ENCODE measurements at places on chromosomes 11 and 22.
A peak's percentile ranks its signal among the peaks of the same experiment; 100 is the strongest.

GRCh38 chr22:46286941-46287872 lies 9.5 kb upstream of the GTSE1 start:
- no peak for DNase-seq
- no peak overlapping the region for H3K27ac ChIP-seq
- no peaks in the 10 kb centered on the region for H3K4me1 ChIP-seq
- H3K36me3 ChIP-seq = peaks cover 59% of the 10 kb centered on the region
- H3K4me3 ChIP-seq = no peak overlapping the region
- no peaks in the 10 kb centered on the region for H3K27me3 ChIP-seq

GRCh38 chr11:66157182-66157864 lies 87.3 kb downstream of the PACS1 start:
- no peaks in the 10 kb centered on the region for H3K36me3 ChIP-seq
- no peaks in the 10 kb centered on the region for H3K4me1 ChIP-seq
- peak; percentile 36 for DNase-seq
- H3K4me3 ChIP-seq = no peak overlapping the region

- H3K4me1 ChIP-seq = peaks cover 3% of the 10 kb centered on the region
- H3K4me3 ChIP-seq = peak overlapping the region; percentile 86
Observed at GRCh38 chr11:18699269-18699596, 654 bp downstream of the TMEM86A start.

- no peak overlapping the region for H3K27ac ChIP-seq
- no peaks in the 10 kb centered on the region for H3K36me3 ChIP-seq
- H3K4me1 ChIP-seq = no peaks in the 10 kb centered on the region
- peak; percentile 79 for DNase-seq
- H3K4me3 ChIP-seq = no peak overlapping the region
- H3K27me3 ChIP-seq = peaks cover 49% of the 10 kb centered on the region
Observed at GRCh38 chr11:13073119-13073981, 64.2 kb downstream of the RASSF10 start.

GRCh38 chr11:68843052-68843561 lies 1.4 kb upstream of the CPT1A start:
- no peak overlapping the region for H3K27ac ChIP-seq
- H3K36me3 ChIP-seq = no peaks in the 10 kb centered on the region
- peak; percentile 29 for DNase-seq

DNA sequence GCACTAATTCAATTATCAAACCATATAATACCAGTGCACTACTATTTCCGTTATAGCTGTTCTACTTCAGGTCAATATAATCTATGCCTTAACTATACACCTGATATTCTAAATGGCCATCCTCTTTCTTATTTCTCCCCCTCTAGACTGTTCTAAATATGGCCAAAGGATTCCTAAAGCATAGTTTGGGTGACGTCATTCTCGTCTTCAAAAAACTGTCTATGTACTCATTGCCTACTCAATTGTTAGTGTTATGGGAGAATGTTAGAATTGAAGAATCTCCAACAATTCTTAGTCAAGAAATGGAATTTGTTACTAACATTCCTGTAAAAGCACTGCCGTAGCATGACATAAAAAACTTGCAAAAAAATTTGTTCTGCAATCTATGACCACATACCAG lies 431.1 kb upstream of the ANO3 start:
- no peak for DNase-seq
- H3K27me3 ChIP-seq = no peaks in the 10 kb centered on the region
- H3K36me3 ChIP-seq = no peaks in the 10 kb centered on the region
- H3K4me3 ChIP-seq = no peak overlapping the region

DNA sequence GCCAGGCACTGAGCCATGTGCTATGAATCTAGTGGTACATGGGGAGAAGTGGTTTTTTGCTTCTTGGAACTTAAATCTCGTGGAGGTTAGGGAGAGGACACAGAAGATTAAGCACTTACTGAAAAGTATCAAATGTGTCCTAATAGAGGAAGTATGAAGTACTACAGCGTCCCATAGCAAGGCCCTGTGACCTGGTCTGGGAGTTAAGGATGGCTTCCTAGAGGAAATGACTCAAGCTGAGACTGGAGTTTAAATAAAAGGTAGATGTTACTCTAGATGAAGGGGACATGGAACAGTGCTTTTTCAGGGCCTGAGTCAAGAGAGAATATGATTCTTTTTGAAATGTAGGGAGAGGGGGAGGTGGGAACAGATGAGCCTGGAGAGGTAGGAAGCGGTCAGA lies 202.9 kb downstream of the GRIK4 start:
- no peak for DNase-seq
- H3K4me1 ChIP-seq = peaks cover 11% of the 10 kb centered on the region
- no peak overlapping the region for H3K4me3 ChIP-seq
- H3K27me3 ChIP-seq = peaks cover 9% of the 10 kb centered on the region
- H3K27ac ChIP-seq = no peak overlapping the region

- no peak overlapping the region for H3K4me3 ChIP-seq
- no peaks in the 10 kb centered on the region for H3K27me3 ChIP-seq
- H3K36me3 ChIP-seq = no peaks in the 10 kb centered on the region
- no peak overlapping the region for H3K27ac ChIP-seq
- H3K4me1 ChIP-seq = no peaks in the 10 kb centered on the region
Observed at GRCh38 chr11:8532475-8532874, 61.6 kb downstream of the STK33 start.

DNA sequence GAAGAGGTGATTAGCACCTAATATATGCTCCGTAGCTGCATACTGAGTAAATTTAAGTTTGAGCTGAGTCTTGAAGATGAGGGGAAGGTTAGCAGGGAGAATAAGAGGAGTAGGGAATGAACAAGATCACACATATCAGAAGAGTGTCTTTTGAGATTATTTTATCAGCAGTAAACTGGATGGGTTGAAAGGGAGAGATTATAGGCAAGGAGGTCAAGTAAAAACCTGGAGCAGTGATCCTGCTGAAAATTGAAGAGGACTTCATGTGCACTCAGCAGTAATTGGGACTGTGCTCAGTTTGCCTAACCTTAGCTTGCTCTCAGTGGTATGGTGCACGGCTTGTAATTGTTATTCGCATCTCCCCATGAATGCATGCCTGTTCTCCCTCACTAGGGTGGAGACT lies 79.5 kb upstream of the PICALM start:
- H3K4me3 ChIP-seq = no peak overlapping the region
- no peak overlapping the region for H3K27ac ChIP-seq
- H3K27me3 ChIP-seq = no peaks in the 10 kb centered on the region
- H3K4me1 ChIP-seq = peaks cover 18% of the 10 kb centered on the region
- H3K36me3 ChIP-seq = no peaks in the 10 kb centered on the region

- no peak overlapping the region for H3K27ac ChIP-seq
- no peaks in the 10 kb centered on the region for H3K4me1 ChIP-seq
- H3K4me3 ChIP-seq = no peak overlapping the region
- no peaks in the 10 kb centered on the region for H3K36me3 ChIP-seq
Observed at GRCh38 chr22:43230571-43230970, 43.6 kb upstream of the TTLL12 start.

DNA sequence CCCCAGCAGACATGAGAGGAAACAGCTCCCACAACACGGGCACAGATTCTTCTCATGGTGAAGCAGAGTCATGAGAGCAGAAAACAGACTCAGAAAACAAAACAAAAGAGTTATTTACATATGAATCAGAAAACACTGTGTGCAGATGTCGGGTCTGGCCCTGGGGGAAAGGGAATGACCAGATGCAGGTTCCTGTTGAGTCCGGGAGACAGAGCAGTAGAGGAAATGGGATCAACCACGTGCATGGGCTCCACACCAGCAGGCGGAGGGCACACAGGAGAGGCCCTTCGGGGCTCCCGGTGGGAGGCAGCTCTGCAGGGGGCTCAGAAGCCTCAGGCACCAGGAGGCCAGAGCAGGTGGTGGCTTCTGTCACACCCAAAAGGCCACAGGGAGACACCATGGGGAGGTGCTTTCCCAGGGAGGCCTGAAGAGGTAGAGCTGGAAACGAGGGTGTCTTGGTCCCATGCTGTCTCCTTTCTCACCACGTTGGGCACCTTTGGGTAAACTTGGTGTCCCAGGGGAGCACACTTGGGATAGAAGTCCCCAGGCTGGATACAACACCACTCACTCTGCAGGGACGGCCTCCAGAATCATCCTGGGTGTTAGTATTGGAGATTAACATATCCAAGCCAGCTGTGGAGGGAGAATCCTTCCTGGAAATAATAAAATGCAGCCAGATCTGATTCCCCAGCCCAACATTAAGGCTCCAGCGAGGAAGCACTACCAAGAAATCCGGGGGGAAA lies 764.7 kb downstream of the BRD1 start:
- no peak overlapping the region for H3K4me3 ChIP-seq
- H3K27me3 ChIP-seq = no peaks in the 10 kb centered on the region
- H3K27ac ChIP-seq = no peak overlapping the region
- DNase-seq = no peak
- no peaks in the 10 kb centered on the region for H3K4me1 ChIP-seq
- H3K36me3 ChIP-seq = no peaks in the 10 kb centered on the region

GRCh38 chr22:23163665-23164064 lies 16.6 kb upstream of the BCR start:
- DNase-seq = no peak
- no peak overlapping the region for H3K4me3 ChIP-seq
- peaks cover 5% of the 10 kb centered on the region for H3K4me1 ChIP-seq
- peaks cover 3% of the 10 kb centered on the region for H3K27me3 ChIP-seq

GRCh38 chr11:14012846-14013245 lies 50.3 kb downstream of the SPON1 start:
- H3K4me3 ChIP-seq = no peak overlapping the region
- peaks cover 6% of the 10 kb centered on the region for H3K4me1 ChIP-seq
- no peaks in the 10 kb centered on the region for H3K27me3 ChIP-seq
- no peaks in the 10 kb centered on the region for H3K36me3 ChIP-seq
- DNase-seq = peak; percentile 67

DNA sequence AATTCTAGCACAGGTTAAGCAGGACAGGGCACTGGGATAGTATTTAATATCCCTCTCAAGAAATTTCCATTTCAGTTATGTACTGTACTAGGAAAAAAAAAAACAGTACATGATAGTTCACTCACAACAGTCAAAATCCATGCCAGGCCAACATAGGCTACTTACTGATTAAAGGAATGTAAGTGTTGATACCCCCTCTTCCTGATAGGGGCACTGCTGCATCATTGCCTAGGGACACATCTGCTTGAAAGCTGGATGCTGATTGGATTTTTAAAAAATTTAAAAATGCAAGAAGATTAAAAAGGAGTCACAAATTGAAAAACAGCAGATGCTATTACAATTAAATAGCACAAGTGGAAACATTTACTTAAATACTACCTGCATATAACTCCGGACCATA lies 43.4 kb downstream of the APOL5 start:
- H3K27me3 ChIP-seq = no peaks in the 10 kb centered on the region
- peaks cover 22% of the 10 kb centered on the region for H3K36me3 ChIP-seq
- DNase-seq = peak; percentile 24
- no peak overlapping the region for H3K4me3 ChIP-seq

DNA sequence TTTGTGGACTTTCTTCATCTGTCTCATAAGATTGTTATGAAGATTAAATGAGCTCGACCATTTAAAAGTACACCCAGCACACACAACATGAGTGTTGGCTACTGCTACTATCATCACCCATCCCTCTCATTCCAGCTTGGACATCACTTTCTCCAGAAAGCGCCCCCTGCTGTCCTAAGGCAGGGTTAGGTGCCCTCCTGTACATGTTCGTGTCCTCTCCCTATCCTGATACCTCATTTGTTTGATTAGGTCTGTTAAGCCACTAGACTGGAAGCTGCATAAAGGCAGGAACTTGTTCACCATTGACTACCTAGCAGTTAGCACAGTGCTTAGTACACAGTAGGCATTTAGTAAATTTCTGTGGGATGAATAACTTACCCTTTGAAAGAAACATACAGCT lies 85.5 kb downstream of the ENTHD1 start:
- H3K4me1 ChIP-seq = no peaks in the 10 kb centered on the region
- H3K27ac ChIP-seq = no peak overlapping the region
- no peaks in the 10 kb centered on the region for H3K36me3 ChIP-seq

DNA sequence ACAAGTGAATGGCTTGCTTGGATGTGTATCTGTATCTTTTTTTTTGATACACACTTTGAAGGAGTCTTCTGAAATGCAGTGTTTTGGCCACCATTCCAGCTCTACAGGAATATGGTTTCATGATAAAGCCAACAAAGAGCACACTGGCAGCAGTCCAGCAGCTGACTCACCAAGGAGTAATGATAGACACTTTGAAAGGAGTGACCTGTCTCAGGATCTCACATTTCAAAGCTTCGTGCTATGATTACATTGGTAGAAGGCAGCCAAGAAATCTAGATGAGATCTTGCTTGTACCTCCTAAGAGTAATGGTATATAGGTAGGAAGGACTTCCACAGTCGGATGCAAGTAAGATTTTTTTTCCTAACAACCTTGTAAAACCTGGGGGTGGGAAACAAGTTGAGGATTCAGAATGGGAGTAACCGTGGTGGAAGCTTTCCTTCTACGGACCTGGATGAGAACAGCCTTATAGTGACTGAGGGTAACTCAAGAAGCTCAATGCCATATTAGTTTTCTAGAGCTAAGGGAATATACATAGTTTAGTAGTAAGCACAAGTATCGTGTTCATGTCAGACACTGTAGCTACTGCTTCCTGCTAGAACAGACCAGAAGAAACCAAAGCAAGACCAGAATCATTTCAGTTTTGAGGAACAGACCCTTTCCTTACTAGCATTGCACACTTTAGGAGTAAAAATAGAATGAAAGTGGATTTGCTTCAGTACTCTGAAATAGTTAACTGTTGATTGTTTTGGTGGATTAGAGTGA lies 25.0 kb downstream of the MTMR3 start:
- H3K27me3 ChIP-seq = no peaks in the 10 kb centered on the region
- H3K4me1 ChIP-seq = peaks cover 14% of the 10 kb centered on the region
- DNase-seq = peak; percentile 99
- no peak overlapping the region for H3K4me3 ChIP-seq

DNA sequence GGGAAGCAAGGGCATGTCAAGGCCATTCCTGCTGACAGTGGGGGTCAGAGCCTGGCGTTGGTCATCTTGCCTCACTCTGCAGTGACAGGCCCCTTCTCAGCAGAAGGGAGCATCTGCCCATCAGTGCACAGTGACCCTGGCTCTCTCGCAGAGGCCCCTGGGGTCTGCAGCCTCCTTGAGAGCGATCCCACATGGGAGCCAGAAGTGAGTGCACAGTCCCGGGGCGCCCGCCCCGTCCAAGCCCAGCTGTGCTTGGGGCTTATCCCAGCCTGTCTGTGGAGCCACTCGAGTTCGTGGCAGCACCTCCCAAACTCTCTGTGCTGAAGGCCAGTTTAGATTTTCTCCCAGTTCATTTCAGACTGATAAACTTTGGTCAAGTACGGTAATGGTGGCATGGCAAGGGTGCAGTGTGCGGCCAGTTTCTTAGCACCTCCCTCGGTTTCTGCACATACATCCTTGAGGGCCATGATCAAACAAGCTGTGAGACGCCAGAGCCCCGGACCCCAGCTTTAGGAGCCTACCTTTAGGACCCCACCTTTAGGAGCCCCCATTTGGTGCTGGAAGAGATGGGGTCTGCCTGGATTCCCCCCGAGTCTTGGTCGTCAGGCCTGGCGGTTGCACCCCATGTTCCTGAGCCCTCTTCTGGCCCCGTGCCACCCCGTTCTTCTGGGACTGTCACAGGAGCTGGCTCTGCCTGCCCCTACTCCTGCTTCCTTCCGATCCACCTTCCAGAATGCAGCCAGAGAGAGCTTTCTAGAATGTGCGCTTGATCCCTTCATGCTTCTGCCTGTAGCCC lies 369.4 kb downstream of the TBC1D22A start:
- peaks cover 2% of the 10 kb centered on the region for H3K36me3 ChIP-seq
- no peak for DNase-seq
- no peaks in the 10 kb centered on the region for H3K4me1 ChIP-seq
- no peak overlapping the region for H3K4me3 ChIP-seq
- H3K27me3 ChIP-seq = no peaks in the 10 kb centered on the region

GRCh38 chr11:33742249-33742851 lies 6.1 kb upstream of the CD59 start:
- no peaks in the 10 kb centered on the region for H3K27me3 ChIP-seq
- H3K36me3 ChIP-seq = peaks cover 1% of the 10 kb centered on the region
- DNase-seq = no peak
- H3K4me1 ChIP-seq = peaks cover 12% of the 10 kb centered on the region
